ENCODE measurements at places on chromosomes 12 and 14.

DNA sequence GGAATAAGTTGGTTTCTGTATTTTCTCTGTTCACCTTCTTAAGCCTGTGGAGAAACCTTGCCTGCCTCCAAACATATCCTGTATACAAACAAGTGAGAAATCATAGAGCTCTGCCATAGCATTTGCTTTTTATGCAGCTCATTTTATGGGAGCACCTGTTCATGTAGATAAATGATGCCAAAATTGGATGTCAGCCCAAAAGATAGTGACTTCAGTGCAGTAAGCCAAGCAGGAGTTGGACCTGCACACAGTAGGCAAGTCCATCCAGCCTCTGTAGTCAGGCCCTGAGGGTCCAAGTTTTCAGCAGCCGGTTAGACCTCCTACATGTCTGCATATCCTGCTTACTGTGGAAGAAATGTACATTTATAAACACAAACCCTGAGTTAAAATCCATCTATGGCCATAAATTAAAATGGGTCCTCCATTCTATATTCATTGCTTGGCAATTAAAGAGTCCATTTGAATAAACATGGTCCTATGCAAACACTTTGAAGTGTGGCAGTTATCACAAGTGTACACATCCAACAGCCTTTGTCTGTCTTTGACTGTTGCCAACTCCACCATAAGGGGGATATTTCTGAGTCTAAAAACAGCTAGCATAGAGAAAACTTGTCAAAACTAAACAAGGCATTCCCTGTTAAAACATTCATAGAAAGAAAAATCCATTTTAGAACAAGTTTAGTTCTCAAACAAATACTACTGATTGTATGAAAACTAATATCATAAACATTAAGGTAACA lies 847.8 kb downstream of the RPS29 start:
- DNase-seq, result no peak

DNA sequence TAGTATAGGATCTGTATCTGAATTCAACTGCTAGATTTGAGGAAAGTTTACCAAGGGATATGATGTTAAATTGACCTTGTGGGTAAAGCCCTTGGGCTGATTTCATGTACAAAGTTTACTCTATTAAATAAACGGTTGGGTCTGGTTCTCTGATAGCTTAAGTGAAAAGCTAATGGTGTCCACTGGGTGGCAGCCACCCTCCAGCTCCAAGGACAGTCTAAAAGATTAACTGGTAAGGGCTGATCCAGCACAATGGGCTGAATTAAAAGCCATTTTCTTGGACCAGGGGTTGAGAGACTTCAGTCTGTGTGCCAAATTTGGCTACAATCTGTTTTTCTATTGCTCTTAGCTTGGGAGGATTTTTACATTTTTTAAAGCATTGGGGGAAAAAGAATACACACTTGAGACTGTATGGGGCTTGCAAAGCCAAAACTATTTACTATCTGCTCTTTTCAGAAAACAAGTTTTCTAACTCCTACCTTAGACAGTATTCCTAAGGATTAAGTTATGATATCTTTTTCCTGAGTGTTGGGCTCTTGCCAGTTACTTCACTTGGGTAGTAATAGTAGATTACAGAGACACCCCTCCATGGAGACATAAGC lies 116.5 kb downstream of the GPHN start:
- no peak for DNase-seq

DNA sequence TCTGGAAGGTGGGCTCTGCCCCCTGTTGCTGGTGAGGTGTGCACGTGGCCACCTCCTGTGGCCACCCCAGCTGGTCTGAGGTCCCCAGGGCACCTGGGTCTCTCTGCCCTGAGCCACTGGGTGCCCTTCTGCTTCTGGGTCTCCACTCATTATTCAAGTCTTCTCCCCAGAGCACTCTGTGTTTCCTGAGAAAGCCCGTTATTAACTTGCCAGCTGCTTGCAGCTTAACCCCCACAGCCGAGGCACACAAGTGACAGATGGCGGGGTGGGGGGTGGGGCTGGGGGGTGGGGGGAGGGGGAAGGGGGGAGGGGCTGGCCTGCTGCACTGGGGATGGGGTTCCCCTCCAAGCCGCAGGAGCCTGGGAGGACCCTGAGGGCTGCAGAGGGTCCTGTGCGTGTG lies 40.5 kb downstream of the FBRSL1 start:
- DNase-seq, result no peak

GRCh38 chr14:37652042-37652441 lies 56.6 kb downstream of the TTC6 start:
- no peak for DNase-seq

DNA sequence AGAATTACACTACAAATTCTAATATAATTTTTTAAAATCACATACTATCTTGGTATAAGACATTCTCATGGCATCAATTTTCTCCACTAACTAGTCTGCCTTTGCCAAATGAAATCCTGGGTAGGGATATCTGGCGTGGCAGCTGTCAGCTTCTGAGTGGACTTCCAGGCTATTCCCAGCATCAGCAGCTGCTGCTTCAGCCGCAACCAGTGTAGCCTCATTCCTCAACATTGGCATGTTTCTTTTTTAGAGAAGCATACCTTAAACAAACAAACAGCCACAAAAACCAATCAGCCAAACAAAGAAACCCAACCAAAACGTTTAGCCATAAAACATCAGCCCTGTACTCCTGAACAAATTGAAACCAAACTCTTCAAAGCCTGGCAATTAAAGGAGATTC lies 235.8 kb downstream of the SSPN start:
- DNase-seq, result no peak

DNA sequence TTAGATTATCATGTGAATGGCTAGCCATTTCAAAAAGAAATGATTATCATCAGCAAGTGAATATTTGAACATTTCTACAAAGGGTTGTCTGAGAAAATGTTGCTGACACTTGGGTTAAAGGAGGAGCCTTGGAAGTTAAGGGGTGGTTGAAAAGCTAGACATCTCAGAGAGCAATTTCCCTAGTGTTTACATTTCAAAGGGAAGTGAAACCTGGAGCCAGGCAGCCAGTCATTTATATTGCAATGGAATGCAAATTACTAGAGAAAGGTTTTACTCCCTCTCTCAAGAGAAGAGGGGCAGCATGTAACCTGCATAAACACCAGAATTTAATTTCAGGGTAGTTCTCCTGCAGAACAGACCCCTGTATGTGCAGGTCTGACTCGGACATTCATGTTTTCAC lies 279.0 kb downstream of the SLC16A7 start:
- no peak for DNase-seq

DNA sequence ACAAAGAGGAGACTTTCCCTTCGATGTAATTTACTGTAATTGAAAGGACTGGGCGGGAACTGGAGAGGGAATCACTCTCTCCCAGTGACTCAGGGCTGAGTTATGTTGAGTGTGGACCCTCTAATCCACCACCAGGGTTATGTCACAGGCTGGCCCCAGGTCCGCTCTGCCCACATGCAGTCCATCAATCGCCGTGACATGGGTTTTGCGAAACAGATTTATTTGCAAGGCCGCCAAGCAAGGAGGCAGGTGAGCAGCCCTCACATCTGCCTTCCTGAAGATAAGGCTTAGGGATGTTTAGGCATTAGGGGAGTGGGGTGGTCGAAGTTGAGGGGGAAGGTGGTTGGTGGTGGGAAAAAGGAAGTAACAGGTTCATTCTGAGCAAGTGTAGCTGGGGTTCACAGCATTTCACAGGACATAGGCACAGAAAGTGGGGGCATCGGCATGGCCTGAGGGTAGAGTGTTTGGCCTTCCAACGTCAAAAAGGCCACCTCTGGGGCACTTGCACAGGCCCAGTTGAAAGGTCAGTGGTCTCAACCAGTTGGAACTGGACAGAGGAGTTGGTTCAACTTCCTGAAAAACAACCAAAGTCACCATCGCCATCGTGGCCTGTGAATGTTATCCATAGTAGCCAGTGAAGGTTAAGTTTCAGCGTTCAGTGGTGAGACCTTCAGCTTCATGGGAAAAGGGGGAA lies 66.9 kb downstream of the DNAH10 start:
- DNase-seq, result no peak
